ENCODE measurements at places on chromosomes 7 and 10.

GRCh38 chr7:157211690-157212089, 73.0 kb downstream of the UBE3C start:
- no peak for DNase-seq

DNA sequence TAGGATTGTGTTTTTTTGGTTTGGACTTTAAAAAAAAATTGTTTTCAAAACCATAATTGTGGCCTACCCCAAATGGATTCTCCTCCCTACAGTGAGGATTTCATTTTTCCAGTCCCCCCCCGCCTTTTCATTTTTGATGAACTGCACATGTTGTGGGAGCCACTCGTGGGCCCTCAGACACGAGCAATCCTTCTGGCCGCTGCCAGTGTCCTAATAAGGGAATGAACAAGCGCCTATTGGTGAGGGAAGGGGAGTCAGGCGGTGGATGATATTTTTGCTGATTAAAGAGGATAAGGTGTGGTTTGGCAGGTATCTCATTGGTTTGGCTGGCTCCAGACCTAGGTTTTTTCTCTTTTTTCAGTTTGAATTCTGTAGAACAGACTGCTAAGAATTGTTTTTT, 78.7 kb upstream of the AGBL3 start:
- DNase-seq = no peak

GRCh38 chr10:69855346-69856111, 53.8 kb downstream of the COL13A1 start:
- no peak for DNase-seq

- no peak for DNase-seq
These were observed 25.3 kb downstream of the ZSCAN25 start for GRCh38 chr7:99642027-99642426.

DNA sequence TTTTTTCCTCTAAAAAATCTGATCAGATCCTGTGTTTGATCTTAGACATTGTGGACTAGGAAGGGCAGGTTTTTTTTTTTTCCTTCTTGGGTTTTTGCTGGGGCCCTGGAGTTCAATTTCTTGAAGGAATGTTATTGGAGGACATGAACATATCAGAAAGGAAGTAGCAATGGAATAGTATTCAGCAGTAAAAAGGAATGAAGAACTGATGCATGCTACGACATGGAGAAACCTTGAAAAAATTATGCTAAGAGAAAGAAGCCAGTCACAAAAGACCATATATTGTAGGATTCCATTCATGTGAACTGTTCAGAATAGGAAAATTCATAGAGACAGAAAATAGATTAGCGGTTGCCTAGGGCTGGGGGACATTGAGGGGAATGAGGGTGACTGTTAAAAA, 34.0 kb downstream of the FGF8 start:
- DNase-seq = no peak

DNA sequence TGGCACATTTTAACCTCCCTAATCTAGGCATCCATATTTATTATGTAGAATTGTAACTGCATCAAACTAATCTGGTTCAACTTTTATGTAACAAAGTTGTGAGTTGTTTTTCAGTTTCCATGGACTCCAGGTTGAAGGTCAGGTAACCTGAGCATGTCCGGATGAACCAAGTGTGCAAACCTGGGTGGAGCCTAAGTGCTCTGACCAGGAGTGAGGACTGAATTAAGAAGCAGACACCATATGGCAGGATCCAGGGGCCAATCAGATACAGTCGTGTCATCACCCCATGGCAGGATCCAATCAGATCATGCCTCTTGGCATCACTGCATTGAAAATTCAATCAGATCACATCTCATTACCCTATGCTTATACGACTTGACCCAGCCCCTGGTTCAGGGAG, 41.2 kb upstream of the PHYHIPL start:
- no peak for DNase-seq

DNA sequence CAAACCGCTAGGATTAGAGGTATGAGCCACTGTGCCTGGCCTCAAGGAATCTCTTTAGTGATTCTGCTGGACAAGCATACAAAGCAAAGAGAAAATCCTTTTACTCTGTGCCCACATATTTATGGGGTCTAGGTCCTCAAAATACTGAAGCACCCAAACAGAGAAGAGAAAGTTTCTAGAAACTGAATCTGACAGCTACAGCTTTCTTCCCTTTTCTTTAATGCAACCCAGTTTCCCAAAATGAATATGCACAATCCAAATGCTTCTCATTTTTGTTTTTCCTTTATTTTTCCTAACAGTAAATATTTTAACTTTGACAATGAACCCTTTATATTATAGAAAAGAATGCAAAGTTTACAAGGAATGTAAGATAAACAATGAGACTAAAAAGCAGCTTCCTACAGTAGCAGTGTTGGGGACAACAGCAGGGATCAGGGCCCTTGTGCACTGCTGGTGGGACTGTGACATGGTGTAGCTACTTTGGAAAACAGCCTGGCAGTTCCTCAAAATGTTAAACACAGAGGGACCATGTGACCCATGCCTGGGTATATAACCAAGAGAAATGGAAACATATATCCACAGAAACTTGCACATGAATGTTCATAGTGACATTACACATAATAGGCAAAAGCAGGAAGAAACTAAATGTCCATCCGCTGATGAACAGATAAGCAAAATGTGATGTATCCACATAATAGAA, 325.2 kb downstream of the PRPF18 start:
- DNase-seq = no peak

GRCh38 chr7:111083413-111083812, 7.5 kb upstream of the LRRN3 start:
- no peak for DNase-seq

DNA sequence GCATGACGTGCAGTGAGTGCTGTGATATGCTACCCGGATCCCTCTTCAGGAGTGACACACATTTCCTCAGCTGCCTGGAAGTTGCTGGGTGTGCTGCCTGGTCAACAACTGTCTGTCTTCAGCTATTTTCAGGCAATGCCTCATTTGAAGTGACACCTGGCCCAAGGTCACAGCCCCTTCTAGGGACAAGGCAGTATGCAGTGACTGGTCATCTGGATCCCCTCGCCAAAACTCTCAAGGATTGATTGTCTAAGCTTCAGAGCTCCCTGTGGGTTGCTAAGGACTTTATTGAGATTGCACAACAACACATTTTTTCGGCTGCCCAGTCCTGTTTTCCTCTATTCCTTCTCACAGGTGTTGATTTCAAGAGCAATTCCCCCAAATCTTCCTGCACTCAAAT, 108.8 kb downstream of the GNAI1 start:
- no peak for DNase-seq

GRCh38 chr7:145105561-145105960, 269.7 kb upstream of the TPK1 start:
- no peak for DNase-seq

- no peak for DNase-seq
These were observed 80.1 kb downstream of the SEC61G start for GRCh38 chr7:54678763-54679489.

DNA sequence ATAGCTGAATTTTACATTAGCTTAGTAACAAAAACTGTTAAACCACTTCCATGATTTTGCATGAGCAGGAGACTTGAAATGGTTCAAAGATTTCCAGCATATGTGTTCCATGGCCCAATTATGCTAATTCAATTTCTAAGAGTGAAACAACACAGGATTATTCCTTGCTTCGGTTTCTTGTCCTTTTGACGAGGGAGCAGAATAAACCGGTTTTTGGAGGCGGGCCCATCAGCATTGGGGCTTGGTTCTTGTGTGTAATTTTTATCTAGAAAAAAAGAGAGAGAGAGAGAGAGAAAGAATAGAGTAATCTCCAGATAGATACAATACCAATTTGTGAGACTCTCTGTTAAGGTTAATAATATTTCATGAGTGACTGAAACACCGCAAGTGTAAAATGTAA, 159.5 kb upstream of the ETV1 start:
- DNase-seq = no peak

- DNase-seq = no peak
These were observed 7.7 kb downstream of the ZPBP start for GRCh38 chr7:50085344-50085743.

DNA sequence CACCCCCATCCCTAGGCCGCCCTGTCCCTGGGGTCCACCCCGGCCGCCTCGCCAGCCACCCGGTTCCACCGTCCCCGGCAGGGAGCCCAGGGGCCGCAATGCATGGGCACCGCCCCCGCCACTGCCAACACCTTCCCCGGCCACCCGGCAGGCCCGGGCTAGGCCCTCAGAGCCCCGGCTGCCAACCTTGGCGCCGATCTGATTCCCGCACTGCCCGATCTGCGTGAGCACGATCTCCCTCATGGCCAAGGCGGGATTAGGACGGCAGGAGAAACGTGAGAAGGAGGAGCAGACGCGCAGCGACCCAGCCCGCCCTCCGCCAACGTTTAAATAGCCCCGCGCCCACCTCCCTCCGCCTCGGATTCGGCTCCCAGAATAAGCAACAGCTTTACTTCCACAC, at the start of gene TUBB8:
Gene TUBB8 (minus strand): TSS at position 301 of the 400 bp plus-strand sequence. CDS start 58 bp downstream, at position 243.
- DNase-seq = no peak

DNA sequence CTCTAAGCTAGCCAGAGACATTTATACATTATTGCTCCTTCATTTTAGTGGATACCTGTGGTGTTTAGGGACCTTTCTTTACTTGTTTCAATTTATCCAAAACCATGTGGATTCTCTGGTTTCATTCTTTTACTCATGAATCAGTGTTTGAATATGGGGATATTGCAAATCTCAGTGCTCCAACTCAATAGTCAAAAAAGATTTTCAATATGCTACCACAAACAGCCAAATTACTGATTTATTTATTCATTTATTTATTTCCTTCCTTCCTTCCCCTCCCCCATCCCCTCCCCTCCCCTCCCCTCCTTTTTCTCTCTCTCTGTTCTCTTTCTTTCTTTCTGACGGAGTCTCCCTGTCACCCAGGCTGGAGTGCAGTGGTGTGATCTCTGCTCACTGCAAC, 253.1 kb upstream of the IMMP2L start:
- no peak for DNase-seq

GRCh38 chr10:28678687-28679457, 1.6 kb downstream of the BAMBI start:
- DNase-seq = peak; percentile 22

DNA sequence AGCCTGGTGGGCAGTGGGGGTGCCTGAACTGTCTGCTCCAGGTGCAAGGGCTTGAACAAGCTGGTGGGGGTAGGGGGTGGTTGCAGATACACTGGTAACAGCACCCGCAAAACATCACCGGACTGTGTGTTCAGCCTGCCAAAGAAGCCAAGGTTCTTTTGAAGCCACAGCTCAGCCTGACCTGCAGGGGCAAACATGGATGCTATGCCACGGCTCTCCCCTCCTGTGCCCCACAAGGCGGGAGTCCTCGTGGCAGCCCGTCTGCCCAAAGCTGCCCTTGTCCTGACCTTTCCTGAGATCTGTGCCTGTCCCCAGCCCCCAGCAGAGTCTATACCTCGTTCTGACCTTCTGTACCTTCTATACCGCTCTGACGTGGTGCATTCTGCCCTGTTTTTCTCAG, 285.7 kb downstream of the GLRX3 start:
- no peak for DNase-seq

DNA sequence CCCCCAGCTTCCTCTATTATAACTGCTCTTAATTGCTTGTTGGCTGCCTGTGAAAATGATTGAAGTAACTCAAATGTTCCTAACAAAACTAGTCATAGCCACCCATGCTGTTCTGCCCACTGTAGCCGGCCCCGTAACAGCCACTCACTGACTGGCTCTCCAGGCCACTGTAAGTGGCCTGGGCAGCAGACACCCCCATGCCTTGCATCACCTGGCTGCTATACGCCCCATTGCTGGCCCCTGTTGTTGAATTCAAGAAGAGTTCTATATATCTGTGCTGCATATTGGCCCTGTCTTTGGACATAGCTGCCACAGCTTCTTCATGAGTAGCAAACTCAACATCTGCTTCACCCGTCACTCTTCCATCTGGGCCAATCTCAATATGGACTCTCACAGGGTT, 15.1 kb downstream of the FXYD4 start:
- no peak for DNase-seq

- DNase-seq = no peak
These were observed 27.4 kb downstream of the PILRA start for GRCh38 chr7:100400656-100401055.

DNA sequence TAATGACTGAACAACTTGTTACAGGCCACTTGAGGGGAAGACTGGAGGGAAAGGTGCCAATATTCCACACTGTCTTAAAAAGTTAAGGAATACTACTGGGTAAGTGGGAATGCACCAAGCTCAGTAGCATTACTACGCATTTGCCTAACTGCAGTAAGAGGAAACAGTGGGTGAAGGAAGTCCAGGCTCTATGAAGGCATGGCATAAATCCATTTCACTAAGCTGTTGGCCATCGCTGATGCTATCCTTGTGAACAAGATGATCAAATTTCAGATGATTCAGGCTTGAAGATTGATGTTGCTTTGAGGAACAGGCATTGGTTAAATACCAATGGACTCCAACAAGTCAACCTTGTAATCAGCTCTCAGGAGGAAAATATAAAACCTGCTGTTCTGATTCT, 44.2 kb upstream of the TES start:
- DNase-seq = no peak

DNA sequence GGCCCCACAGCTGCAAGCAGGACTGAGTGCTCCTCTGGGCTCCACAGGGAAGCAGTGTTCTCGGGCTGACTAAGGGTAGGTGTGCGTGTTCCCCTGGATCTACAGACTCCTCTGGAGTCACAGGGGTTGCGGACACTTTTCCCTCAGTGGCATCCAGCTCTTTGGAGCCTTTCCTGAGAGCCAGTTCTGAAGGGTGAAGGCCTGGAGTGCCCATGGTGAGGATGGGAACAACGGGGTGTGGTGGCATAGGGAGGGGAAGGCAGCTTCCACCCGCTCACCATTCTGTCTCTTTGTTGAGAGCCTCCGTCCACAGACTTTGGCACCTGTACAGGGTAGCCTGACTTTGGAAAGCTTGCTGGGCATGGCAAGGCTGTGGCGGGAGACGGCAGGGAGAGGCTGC, 104.1 kb upstream of the PCBD1 start:
- no peak for DNase-seq

GRCh38 chr10:3681642-3682554, 103.1 kb downstream of the KLF6 start:
- DNase-seq = no peak

DNA sequence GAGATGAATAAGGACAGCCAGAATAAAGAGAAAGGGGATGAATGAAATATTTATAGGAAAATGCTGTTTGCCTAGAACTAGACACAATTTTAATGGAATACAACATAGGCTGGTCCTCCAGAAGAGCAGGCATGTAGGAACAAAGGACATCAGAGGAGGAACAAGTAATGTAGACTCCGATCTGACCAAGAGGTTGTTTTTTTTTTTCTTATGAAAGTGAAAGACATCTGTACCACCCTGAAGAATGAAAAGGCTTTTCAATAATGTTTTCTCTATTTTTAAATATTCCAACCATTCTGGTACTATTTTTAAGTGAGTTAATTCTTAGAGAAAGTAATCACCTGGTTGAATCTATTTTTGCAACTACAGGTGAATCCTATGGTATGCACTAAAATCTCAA, 136.9 kb upstream of the PTN start:
- DNase-seq = no peak
